Stimulated activated CD4-positive, alpha-beta T cell treated with anti-CD3 and anti-CD28 coated beads, Interleukin-15, amount 100 ng/mL, for 48 hours (primary cell): ENCODE measurements at places on chromosomes 2 and 18.

- DNase-seq = no peak
These were observed 87.4 kb upstream of the SERPINE2 start for GRCh38 chr2:224126440-224126839.

- DNase-seq = no peak
These were observed 91.2 kb downstream of the GLI2 start for GRCh38 chr2:120826716-120827410.

DNA sequence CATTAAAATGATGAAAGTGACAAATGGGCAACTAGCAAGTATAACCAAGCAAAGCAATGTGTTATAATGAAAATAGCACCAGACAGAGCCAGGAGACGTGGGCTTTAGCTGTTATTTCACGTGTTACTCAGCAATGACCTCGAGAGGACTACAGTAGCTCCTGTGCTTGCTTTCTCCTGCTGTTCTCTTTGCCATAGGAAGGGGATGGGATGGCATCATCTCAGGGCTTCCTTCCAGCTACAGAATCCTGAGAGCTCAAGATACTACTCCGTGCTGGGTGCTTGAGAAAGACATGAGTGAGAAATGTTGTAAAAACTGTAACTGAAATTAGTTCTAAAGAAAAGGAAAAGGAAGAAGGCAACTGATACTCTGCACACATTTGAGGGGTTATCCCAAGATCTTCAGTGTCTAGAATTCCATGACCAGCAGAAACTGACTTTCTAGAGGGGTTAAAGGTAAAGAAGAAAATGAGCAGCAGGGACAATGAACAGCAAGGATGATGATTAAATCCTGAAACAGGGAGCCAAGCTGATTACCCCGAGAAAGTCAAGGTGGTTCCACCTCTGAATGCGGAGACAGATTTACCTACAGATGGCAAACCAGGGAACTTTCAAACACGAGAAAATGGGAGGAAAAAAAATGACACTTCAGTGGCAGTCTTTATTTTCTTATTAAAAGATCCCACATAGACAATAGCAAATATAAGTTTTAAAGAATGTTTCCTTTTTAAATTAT lies 33.4 kb downstream of the GAREM1 start:
- DNase-seq = no peak

- DNase-seq = no peak
These were observed 14.6 kb downstream of the ABCG8 start for GRCh38 chr2:43853141-43854081.

DNA sequence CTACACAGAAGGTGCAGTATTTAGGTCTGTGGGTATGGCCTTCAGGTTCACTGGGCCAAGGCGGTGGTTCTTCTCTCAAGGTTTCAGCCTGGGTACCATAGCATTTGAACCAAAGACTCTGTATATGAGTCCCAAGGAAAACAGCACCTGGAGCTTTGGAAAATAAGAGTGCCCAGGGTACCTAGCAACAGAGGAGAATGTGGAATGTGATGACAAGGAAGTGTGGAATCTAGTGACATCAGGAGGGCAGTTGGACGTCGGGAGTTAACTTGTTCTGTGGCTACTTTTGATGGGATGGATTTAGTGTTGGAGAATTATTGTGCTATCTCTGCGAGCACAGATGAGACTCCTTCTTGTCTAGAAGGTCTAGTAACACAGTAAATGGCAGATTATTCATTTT lies 201.2 kb downstream of the NOL4 start:
- DNase-seq = no peak

DNA sequence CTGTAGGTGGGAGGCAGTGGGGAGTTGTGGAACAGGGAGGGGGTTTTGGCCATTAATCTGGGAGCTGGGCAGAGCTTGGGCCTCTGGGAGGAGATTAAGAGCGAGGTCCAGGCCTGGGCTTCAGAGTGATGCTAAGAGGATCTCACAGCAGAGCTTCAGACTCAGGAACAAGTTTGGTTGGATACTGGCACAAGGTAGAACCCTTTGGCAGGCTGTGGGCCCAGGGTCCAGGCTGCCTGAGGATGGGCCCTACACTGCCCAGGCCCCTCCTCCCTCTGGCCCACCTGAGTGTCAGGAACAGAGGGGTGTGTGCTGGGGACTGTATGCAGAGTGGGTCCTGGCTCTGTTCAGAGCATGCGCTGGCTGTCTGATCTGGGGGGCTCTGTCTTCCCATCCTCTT lies 334.9 kb downstream of the CYP26B1 start:
- DNase-seq = no peak

- DNase-seq = no peak
These were observed 36.3 kb downstream of the EIPR1 start for GRCh38 chr2:3341336-3341735.

DNA sequence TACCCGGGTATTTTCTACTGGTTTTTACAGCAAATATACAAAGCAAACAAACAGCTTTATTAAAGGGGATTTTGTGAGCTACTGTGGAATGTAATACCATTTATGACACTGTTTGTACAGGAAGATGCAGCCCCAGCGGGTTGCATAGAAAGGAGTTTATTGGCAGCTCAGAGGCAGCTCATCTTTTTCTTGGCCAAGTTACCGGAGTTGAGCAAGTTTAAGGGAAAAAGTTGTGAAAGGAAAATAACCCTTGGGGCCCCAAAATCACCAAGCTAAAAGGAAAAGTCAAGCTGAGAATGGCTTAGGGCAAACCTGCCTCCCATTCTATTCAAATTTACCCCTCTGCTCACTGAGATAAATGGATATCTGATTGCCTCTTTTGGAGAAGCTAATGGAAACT lies 60.8 kb downstream of the MOB4 start:
- DNase-seq = no peak

GRCh38 chr2:199744724-199745123 lies 106.3 kb downstream of the FTCDNL1 start:
- no peak for DNase-seq

GRCh38 chr18:45879681-45880655 lies 54.5 kb downstream of the SIGLEC15 start:
- DNase-seq = peak; percentile 72

DNA sequence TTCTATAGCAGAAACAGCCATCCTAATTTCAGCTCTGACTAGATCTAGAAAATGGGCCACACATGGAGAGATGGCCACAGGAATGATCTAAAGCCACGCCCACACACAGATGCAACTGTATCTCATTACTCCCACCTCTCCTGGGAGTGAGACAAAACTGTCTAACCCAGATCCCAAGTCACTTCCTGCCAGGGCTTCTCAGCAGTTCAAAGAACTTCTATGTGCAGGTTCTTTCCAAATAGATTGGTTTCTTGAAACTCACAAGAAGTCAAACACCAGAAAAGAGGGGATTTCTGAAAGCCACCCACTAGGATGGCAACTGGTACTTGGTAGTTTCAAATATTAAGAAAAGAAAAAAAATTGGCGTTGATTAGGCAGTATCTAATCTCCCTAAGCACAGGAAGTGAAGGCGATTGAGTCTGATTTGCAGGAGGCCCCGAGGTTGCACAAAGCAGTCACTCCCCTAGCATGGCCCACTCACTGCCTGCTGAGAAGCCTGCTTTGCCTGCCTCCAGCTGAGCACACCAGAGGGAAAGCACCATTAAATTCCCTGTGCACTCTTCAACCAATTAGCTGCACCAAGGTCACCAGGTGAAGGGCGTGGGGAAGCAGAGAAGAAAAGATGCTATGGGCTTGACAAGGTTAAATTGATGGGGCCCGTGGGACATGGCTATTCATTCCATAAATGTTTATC lies 51.1 kb downstream of the PAPOLG start:
- peak; percentile 59 for DNase-seq

- DNase-seq = no peak
These were observed 187.8 kb upstream of the COL3A1 start for GRCh38 chr2:188786368-188786841.

GRCh38 chr2:96927405-96928171 lies 57.7 kb upstream of the SEMA4C start:
- DNase-seq = no peak

DNA sequence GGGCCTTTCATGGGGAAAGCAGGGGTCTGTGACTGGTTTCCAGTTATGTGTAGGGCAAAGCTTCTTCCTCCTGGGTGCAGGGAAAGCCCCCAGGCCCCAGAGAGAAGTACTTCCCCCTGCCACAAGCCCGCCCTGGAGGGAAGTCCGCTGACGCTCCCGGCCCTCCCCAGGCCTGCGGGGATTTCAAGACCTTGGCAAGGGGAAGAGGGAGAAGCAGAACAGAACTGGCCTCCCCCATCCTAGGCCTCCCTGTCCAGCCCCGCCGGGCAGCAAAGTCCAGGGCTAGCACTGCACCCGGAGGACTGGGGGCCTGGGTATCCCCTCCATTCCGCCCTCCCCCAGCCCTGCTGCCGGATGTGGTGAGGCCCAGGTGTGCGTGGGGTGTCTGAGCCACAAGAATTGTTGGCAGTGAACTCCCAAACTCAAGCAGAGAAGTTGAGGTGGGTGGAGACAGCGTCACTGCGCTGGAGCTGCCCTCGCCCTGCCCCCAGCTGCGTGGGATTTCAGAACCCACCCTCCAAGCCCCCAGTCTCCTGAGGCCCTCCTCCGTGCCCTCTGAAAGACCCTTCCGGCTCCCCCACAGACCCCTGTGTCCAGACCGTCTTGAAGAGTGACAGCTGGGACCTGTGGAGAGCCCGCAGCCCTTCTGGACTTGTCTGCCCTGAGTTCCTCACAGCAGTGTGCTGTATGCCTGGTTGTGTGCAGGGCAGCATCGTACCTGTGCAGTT lies 1.1 kb upstream of the DUSP2 start:
- peak; percentile 88 for DNase-seq

GRCh38 chr18:3605486-3605952 lies 155.5 kb downstream of the TGIF1 start:
- no peak for DNase-seq

DNA sequence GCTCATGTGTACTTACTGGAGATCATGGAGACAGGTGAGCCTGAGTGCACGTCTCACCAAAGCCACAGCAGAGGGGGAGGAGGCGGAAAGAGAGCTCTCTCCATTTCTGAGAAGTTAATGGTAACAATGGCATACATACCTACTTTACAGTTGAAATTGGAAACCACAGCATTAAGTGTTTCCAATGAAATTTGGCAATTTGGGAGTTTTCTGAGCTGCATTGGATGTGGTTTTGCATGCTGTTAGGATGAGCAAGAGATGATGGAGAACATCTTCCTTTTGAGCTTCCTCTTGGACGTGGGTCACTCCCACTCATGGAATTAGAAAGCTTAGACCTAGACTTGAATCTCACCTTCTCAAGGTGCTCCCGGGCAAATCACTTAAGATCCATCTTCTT lies 25.5 kb upstream of the IL37 start:
- DNase-seq = no peak

DNA sequence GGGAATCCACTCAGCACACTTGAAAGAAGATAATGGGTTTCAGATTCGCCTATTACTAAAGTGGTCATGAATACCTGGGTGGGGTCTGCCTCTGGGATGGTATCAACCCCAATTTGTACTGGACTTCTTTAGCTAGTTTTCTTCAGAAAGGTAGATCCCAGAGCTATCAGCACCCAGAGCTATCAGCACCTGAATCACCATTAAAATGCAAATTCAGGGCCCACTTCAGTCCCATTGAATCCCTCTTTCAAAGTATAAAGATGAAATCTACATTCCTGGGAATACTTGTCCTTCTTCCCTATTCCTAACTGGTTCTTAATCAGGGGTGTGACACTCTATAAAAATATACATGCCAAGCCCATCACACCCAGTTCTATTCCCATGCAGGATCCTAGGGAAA lies 914.3 kb downstream of the DCC start:
- no peak for DNase-seq

DNA sequence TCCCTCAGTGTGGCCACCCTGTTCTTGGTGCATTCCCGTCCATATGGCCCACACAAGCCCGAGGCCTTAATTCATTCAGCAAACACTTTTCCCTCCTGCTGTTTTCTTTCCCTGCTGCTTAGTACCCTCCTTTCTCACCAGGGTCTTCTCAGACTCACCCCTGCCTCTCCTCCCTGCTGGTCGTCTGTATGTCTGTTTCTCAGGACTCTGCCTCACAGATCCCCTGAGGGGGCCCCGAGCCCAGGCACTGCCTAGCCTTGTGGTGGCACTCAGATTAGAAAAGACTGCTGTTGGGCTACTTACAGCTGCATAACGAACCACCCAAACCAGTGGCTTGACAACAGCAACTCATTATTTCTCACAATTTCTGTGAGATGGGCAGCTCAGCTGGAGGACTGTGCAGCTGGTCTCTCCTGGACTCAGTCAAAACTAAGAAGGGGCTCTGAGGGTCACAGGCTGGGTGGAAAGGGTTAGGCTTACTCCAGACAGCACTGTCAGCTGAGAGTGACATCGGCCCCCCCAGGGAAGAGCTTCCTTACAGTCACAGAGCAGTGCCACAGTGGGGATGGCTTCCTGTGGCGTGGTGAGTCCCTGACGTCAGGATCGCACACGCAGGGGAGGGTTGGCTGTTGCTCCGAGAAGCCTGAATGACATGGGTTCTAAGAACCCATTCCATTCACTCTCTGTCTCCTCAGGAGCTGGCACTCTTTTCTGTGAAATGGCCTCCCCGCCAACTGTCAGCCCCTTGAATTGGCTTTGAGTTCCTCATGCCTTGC lies 139.0 kb downstream of the UXS1 start:
- no peak for DNase-seq

GRCh38 chr2:233240897-233241296 lies 10.6 kb upstream of the ATG16L1 start:
- DNase-seq = no peak

DNA sequence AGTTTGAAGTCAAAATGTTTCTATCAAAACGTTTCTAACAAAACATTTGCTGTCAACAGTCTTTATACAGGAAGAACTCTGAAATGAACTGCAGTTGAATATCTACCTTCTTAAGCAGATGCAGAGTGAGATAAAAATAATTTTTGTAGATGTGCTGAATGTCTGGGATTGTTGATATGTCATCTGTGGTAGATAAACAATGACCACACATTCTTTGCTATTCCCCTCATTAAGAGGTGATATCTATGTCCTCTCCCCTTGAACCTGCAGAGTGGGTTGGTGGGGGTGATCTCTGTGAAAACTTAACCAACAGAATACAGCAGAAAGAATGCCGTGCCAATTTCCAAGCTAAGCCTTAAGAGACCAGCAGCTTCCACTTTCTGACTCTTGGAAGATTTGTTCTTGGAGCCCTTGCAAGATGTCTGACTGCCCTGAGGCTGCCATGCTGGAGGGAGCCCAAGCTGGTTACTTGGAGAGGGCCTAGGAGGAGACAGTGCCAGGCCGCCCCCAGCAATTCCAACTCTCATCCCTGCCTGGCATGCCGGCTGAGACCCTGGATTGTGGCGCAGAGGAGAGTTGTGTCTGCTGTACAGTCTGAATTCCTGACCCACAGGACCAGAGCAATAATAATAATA lies 80.8 kb downstream of the COLEC12 start:
- DNase-seq = no peak

GRCh38 chr2:79972661-79973060 lies 331.9 kb downstream of the LRRTM1 start:
- no peak for DNase-seq

DNA sequence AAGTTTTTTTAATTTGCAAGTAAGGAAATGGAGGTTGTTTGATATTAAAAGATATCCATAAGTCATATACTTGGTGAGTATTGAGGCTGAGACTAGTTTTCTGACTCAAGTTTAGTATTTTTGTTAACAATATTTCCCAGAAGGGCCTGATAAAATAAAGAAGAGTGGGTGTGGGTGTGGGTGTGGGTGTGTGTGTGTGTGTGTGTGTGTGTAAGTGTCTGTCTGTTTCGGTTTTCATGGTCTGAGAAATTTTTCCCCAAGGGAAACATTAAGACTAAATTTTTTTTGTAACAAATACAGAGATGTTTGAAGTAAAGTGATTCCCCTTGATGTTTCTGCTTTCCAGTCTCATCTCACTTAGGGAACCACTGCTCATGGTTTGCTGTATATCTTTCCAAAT lies 36.5 kb downstream of the PPM1B start:
- DNase-seq = no peak
